ENCODE measurements at places on chromosomes 7 and 10. TPM values are rescaled to one million over a fixed set of nuclear protein-coding genes. Genes with fewer than 3 reads are reported as not detected.
A peak's percentile ranks its signal among the peaks of the same experiment; 100 is the strongest.

CDH23 gene
- 13.3 TPM for total RNA-seq

DKK1 gene
- total RNA-seq, result 75.2 TPM

NOS3 gene
- total RNA-seq, result 1.8 TPM

RSPH10B gene
- not detected for total RNA-seq

SPOCK2 gene
- total RNA-seq, result 5.3 TPM

STOX1 gene
- 3.9 TPM for total RNA-seq

CUBN gene
- total RNA-seq, result 0.07 TPM

GBX1 gene
- not detected for total RNA-seq

- peaks cover 55% of the 10 kb centered on the region for H3K27me3 ChIP-seq
- DNase-seq, result no peak
- H3K4me1 ChIP-seq, result no peaks in the 10 kb centered on the region
- no peak overlapping the region for H3K27ac ChIP-seq
- no peak overlapping the region for H3K4me3 ChIP-seq
These were observed 15.5 kb upstream of the ADGRA1 start for GRCh38 chr10:133072196-133072595.

DNA sequence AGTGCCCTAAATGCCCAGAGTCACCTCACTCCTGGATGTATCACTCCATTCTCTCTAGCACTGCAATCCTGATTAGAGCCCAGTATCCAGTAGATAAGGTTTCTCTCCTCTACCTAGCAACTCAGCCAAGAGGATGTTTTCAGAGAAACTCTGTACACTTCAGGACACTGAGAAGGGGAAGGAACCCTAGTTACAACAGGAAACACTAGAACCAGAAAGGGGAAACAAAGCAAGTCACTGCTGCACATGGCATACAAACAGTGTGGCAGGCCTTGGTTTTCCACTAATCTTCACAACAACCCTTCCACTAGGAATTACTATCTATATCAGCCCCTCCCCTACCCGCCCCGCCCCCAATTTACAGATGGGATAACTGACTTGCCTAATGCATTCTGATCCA, 1.6 kb downstream of the FAM204A start:
- H3K27ac ChIP-seq, result no peak overlapping the region
- no peak for DNase-seq
- H3K4me1 ChIP-seq, result peaks cover 9% of the 10 kb centered on the region
- H3K36me3 ChIP-seq, result 0 out of 2 replicates have a peak, but pooled peaks cover 2% of the 10 kb centered on the region
- H3K27me3 ChIP-seq, result no peaks in the 10 kb centered on the region

- no peak overlapping the region for H3K27ac ChIP-seq
- DNase-seq, result no peak
- H3K27me3 ChIP-seq, result peaks cover 61% of the 10 kb centered on the region
- no peaks in the 10 kb centered on the region for H3K4me1 ChIP-seq
- no peak overlapping the region for H3K4me3 ChIP-seq
These were observed 76.2 kb upstream of the PPP2R2D start for GRCh38 chr10:131824371-131825149.

- no peak overlapping the region for H3K27ac ChIP-seq
- H3K36me3 ChIP-seq, result no peaks in the 10 kb centered on the region
- H3K4me1 ChIP-seq, result peaks cover 12% of the 10 kb centered on the region
- no peak for DNase-seq
- peak overlapping the region; percentile 95 for H3K4me3 ChIP-seq
- no peaks in the 10 kb centered on the region for H3K27me3 ChIP-seq
These were observed 1.7 kb downstream of the CACNA2D1 start for GRCh38 chr7:82441669-82442478.

GRCh38 chr7:42914009-42914408, 2.1 kb upstream of the C7orf25 start:
- H3K27ac ChIP-seq, result no peak overlapping the region
- H3K27me3 ChIP-seq, result no peaks in the 10 kb centered on the region
- no peak overlapping the region for H3K4me3 ChIP-seq
- peaks cover 14% of the 10 kb centered on the region for H3K36me3 ChIP-seq
- DNase-seq, result no peak

- no peaks in the 10 kb centered on the region for H3K4me1 ChIP-seq
- H3K4me3 ChIP-seq, result no peak overlapping the region
- no peaks in the 10 kb centered on the region for H3K36me3 ChIP-seq
- no peaks in the 10 kb centered on the region for H3K27me3 ChIP-seq
- DNase-seq, result no peak
- H3K27ac ChIP-seq, result no peak overlapping the region
These were observed 164.1 kb upstream of the CDCA7L start for GRCh38 chr7:22109761-22110160.

DNA sequence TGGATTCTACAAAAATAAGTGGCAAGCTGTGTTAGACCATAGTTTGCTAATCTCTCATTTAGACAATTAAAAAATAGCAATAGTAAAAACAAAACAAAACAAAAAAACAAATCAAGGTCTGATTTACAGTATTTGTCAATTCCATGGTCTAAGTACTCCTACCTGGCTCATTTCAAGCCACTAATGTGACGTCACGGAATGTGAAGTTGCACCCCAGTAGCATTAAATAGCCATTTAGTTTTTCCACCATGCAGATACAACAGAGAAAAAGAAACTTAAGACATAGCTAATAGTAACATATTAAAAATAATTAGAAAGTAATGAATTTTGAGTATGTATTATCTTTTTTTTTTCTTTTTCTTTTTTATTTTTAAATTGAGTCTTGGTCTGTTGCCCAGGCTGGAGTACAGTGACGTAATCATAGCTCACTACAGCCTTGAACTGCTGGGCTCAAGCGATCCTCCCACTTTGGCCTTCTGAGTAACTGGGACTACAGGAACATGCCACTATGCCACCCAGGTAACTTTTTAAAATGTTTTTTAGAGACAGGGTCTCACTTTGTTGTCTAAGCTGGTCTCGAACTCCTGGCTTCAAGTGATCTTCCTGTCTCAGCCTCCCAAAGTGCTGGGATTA, 101.2 kb downstream of the MKX start:
- H3K4me3 ChIP-seq, result no peak overlapping the region
- H3K36me3 ChIP-seq, result no peaks in the 10 kb centered on the region
- H3K4me1 ChIP-seq, result no peaks in the 10 kb centered on the region
- DNase-seq, result no peak

DNA sequence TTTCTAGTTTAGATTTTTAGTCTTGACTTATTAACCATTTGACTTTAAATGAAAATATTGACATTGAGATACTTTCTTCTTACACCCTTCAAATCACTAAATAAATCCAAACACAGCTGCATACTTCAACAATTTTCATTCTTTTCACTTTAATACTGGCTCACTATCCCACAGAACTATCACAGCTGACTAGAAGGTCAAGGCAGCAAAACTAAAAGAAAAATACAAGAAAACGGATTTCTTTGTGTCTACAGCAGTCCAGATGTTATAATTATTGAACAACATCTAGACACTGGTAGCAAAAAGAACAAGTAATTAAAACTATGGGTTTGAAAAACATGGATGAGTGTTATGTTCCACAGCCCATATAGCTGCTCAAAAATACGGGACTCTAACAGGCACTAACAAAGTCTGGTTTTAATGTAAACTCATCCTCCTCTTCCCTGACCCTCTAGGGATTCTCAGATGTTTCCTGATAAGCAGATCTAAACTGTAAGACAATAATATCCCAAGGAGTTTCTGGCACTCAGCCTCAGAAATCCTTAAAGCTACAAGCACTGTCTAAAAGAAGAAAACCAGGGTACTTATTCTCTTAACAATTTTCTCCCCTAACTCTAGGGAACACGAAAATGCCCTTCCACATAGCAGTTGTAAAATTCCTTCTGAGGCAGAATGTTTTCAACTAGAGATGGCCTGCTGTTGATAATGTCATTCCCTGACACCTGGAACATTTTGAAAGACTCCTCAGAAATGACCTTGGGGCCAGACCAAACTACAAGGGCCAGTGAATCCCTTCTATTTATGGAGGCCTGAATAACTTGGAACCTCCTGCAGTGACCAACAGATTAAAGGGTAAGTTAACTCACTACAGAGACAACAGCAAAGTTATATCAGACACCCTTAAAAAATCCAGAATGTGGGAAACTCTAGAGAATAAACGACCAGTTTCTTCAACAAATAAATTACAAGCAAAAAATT, 12.8 kb downstream of the DNMBP start:
- no peaks in the 10 kb centered on the region for H3K36me3 ChIP-seq
- H3K27me3 ChIP-seq, result no peaks in the 10 kb centered on the region
- DNase-seq, result no peak
- no peaks in the 10 kb centered on the region for H3K4me1 ChIP-seq

DNA sequence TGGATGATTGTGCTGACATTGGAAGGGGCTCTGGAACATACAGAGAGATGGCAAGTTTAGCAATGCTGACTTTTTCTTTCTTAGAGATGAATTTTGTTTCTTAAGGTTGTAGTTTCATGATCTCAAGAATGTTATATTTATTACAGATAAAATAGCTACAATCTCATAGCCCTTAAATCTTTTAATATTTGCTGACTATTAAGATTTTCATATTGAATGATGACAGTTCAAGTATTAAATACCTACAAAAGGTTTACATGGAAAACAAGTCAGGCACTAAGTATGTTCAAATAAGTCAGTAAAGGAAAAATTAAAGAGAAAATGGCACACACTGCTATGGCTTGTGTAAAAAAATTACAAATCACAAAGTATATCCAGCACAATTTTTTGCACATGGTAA, 252.1 kb upstream of the SLC26A5 start:
- H3K36me3 ChIP-seq, result no peaks in the 10 kb centered on the region
- H3K4me1 ChIP-seq, result no peaks in the 10 kb centered on the region
- H3K27ac ChIP-seq, result no peak overlapping the region
- H3K27me3 ChIP-seq, result no peaks in the 10 kb centered on the region
- no peak for DNase-seq

DNA sequence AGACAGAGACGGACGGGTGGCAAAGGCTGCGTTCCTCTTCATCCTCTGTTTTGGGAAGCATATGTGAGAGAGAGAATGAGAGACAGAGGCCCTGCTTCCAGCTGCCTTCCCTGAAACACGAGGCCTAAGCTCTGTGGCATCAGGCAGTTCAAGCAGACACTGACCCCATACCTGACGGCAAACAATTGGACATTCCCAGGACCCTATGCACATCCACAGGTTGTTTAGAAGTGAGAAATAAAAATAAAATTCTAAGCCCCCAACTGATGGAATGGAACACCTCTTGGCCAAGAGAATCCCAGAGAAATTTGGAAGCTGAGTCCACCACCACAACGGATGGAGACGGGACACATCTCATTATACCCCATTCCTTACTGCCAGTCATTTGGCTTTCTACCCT, 105.3 kb downstream of the CPXM2 start:
- no peak overlapping the region for H3K27ac ChIP-seq
- H3K36me3 ChIP-seq, result no peaks in the 10 kb centered on the region
- peaks cover 41% of the 10 kb centered on the region for H3K27me3 ChIP-seq
- H3K4me3 ChIP-seq, result no peak overlapping the region
- H3K4me1 ChIP-seq, result no peaks in the 10 kb centered on the region

DNA sequence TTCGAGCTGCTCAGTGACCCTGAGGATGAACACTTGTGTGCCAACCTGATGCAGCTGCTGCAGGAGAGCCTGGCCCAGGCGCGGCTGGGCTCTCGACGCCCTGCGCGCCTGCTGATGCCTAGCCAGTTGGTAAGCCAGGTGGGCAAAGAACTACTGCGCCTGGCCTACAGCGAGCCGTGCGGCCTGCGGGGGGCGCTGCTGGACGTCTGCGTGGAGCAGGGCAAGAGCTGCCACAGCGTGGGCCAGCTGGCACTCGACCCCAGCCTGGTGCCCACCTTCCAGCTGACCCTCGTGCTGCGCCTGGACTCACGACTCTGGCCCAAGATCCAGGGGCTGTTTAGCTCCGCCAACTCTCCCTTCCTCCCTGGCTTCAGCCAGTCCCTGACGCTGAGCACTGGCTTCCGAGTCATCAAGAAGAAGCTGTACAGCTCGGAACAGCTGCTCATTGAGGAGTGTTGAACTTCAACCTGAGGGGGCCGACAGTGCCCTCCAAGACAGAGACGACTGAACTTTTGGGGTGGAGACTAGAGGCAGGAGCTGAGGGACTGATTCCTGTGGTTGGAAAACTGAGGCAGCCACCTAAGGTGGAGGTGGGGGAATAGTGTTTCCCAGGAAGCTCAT, 1.1 kb downstream of the DDIT4 start:
- H3K4me1 ChIP-seq, result peaks cover 50% of the 10 kb centered on the region
- H3K27me3 ChIP-seq, result no peaks in the 10 kb centered on the region
- peak overlapping the region; percentile 88 for H3K4me3 ChIP-seq
- peaks cover 25% of the 10 kb centered on the region for H3K36me3 ChIP-seq

DNA sequence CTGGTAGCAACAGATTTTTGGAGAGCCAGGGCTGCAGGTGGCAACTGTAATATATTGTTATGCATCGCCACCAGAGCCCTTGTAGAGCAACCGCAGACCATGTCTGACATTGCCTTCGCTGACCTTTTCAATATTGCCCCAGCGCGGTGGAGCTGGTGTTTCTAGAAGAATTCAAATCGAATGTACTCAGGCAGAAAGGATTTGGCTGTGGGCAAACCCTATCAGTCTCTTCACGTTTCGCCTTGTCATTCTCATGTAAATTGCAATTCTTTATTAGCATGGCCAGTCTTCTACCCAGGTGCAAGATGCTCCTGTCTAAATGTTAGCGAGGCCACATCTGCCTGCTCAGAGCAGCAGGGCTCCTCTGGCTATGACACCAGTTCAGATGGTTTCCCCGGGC, 490.2 kb upstream of the AUTS2 start:
- H3K4me3 ChIP-seq, result no peak overlapping the region
- no peak overlapping the region for H3K27ac ChIP-seq
- no peak for DNase-seq
- peaks cover 33% of the 10 kb centered on the region for H3K4me1 ChIP-seq
- H3K27me3 ChIP-seq, result no peaks in the 10 kb centered on the region
- H3K36me3 ChIP-seq, result no peaks in the 10 kb centered on the region

GRCh38 chr7:134334408-134334807, 17.7 kb upstream of the SLC35B4 start:
- no peak overlapping the region for H3K27ac ChIP-seq
- H3K27me3 ChIP-seq, result no peaks in the 10 kb centered on the region
- H3K4me3 ChIP-seq, result no peak overlapping the region
- DNase-seq, result no peak
- H3K4me1 ChIP-seq, result no peaks in the 10 kb centered on the region

DNA sequence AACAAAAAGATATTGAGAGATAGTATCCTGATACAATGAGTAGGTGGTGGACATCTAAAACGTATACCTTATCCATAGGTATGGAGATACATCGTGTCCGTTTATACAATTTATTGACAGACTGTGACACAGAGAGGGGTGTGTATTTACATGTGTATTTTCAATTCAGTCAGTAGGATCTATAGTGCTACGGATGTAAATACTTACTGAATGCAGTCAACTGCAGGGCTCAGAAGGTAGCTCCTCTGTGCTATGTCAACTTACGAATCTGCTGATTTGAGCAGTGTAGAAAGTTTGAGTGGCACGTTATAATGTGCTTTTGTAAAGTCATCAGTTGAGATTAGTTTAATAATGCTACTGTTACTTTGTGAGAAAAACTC, 626 bp downstream of the ZNF804B start:
- H3K27ac ChIP-seq, result no peak overlapping the region
- H3K36me3 ChIP-seq, result no peaks in the 10 kb centered on the region
- no peak overlapping the region for H3K4me3 ChIP-seq
- H3K4me1 ChIP-seq, result no peaks in the 10 kb centered on the region
- H3K27me3 ChIP-seq, result no peaks in the 10 kb centered on the region

DNA sequence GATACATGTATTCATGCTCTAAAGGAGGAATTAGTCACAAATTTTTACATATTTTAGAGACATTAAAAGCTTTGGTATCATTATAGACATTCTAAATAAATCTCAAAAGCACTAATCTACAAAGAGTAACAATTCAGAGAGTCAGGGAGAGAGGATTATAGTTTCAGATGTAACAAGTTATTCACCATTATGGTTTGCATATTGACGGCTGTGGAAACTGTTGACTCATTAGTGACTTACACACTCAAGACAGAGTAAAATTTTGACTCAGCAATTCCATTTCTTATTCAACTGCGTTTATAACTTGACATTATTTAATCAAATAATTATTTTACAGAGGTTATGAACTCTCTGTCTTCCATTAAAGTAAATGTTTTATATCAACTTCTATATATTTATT, 95.4 kb upstream of the SEMA3C start:
- no peak for DNase-seq
- no peaks in the 10 kb centered on the region for H3K36me3 ChIP-seq
- peaks cover 14% of the 10 kb centered on the region for H3K4me1 ChIP-seq
- no peak overlapping the region for H3K4me3 ChIP-seq
- H3K27me3 ChIP-seq, result no peaks in the 10 kb centered on the region
